ENCODE measurements at places on chromosomes 5 and 9. TPM values are rescaled to one million over a fixed set of nuclear protein-coding genes. Genes with fewer than 3 reads are reported as not detected.

GRCh38 chr5:54136516-54137440 is 173.6 kb downstream of the ARL15 start:
- H3K4me1 ChIP-seq, result peaks cover 31% of the 10 kb centered on the region
- no peak overlapping the region for H3K27ac ChIP-seq
- no peak overlapping the region for H3K4me3 ChIP-seq
- no peak for DNase-seq

DNA sequence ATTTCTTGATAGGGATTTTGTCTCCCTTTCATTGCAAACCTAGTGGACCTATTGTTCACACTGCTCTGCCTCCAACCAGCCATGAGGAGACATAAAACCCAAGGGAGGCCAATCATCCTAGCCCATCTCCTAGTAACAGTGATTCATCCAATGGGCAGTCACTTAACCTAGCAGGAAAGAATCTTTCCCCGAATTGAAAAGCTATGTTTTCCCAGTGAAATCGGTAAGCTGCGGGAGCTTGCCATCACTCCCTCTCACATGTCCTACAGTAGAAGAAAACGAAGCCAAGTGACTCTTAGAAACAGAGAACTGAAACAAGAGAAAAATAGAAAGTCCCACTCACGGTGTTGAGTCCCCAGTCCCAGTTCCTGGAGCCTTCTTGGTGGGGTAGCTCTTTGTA is 123.3 kb downstream of the SUSD1 start:
- H3K4me3 ChIP-seq, result no peak overlapping the region
- no peaks in the 10 kb centered on the region for H3K36me3 ChIP-seq
- no peaks in the 10 kb centered on the region for H3K4me1 ChIP-seq
- H3K27ac ChIP-seq, result no peak overlapping the region

GRCh38 chr5:142106061-142106460 is 2.5 kb upstream of the NDFIP1 start:
- no peaks in the 10 kb centered on the region for H3K36me3 ChIP-seq
- H3K27me3 ChIP-seq, result no peaks in the 10 kb centered on the region
- H3K4me3 ChIP-seq, result no peak overlapping the region

GRCh38 chr9:129732100-129732499 is 20.7 kb downstream of the PTGES start:
- H3K27ac ChIP-seq, result no peak overlapping the region
- no peaks in the 10 kb centered on the region for H3K27me3 ChIP-seq
- no peak overlapping the region for H3K4me3 ChIP-seq
- no peaks in the 10 kb centered on the region for H3K36me3 ChIP-seq
- DNase-seq, result no peak
- H3K4me1 ChIP-seq, result no peaks in the 10 kb centered on the region

- no peak overlapping the region for H3K27ac ChIP-seq
- no peaks in the 10 kb centered on the region for H3K36me3 ChIP-seq
Observed at GRCh38 chr5:142758062-142758795, 11.9 kb upstream of the ARHGAP26 start.

- H3K36me3 ChIP-seq, result no peaks in the 10 kb centered on the region
- DNase-seq, result no peak
- H3K27me3 ChIP-seq, result no peaks in the 10 kb centered on the region
- peaks cover 4% of the 10 kb centered on the region for H3K4me1 ChIP-seq
- H3K27ac ChIP-seq, result peak overlapping the region; percentile 30
- H3K4me3 ChIP-seq, result peak overlapping the region; percentile 2
Observed at GRCh38 chr5:167008705-167009104, 1282.7 kb upstream of the WWC1 start.

OTP gene
- total RNA-seq, result not detected

DNA sequence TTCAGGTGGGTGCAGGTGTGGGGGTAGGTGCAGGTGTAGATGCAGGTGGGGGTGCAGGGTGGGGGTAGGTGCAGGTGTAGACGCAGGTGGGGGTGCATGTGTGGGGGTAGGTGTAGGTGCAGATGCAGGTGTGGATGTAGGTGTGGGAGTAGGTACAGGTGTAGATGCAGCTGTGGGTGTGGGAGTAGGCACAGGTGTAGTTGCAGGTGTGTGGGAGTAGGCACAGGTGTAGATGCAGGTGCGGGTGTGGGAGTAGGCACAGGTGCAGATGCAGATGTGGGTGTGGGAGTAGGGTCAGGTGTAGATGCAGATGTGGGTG is 94.6 kb downstream of the PHF2 start:
- no peaks in the 10 kb centered on the region for H3K27me3 ChIP-seq
- H3K4me1 ChIP-seq, result no peaks in the 10 kb centered on the region
- H3K36me3 ChIP-seq, result peaks cover 38% of the 10 kb centered on the region
- no peak overlapping the region for H3K4me3 ChIP-seq
- no peak overlapping the region for H3K27ac ChIP-seq
- no peak for DNase-seq

GRCh38 chr9:14293801-14294200 is 20.1 kb downstream of the NFIB start:
- peaks cover 61% of the 10 kb centered on the region for H3K4me1 ChIP-seq
- DNase-seq, result no peak
- no peaks in the 10 kb centered on the region for H3K27me3 ChIP-seq
- no peak overlapping the region for H3K4me3 ChIP-seq

DNA sequence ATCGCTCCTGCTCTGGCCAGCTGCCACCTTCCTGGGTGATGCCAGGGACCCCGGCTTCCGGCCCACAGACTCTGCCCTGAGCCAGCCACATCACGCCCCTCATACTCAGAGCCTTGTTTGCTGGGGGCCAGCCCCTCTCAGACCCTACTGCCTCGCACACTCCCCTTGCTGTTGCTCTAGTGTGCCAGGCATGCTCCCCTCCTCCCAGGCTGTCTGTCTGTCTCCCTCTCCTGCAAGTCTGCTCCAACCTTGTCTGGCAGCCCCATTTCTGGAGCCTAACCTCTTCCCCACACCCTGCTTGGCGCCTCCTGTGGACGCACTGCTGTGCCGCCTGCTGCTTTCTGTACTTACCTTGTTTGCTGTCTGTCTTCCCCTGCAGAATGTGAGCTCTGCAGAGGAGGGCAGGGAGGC is 184.7 kb downstream of the HSPA4 start:
- no peaks in the 10 kb centered on the region for H3K36me3 ChIP-seq
- peak; percentile 48 for DNase-seq
- H3K27me3 ChIP-seq, result no peaks in the 10 kb centered on the region
- H3K4me1 ChIP-seq, result no peaks in the 10 kb centered on the region
- no peak overlapping the region for H3K27ac ChIP-seq
